ENCODE measurements at places on chromosomes 2 and 18.

GRCh38 chr18:33264566-33264965 is 176.0 kb downstream of the CCDC178 start:
- no peak for DNase-seq

- DNase-seq, result no peak
Measured at GRCh38 chr2:4930704-4931103, 761.5 kb upstream of the SOX11 start.

DNA sequence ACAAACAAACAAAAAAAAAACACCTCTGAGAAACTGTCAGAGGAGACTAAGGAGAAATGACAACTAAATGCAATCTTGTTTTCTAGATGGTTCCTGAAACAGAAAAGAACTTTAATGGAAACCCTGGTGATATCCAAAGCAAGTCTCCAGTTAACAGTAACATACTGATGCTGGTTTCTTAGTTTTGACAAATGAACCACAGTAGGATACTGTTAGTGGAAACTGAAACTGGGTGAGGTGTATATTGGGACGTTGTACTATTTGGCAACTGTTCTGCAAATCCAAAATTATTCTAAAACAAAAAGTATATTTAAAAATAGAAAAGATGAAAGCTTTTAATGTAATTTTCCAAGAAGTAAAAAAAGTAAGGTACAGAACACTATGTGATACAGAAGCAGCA is 11.4 kb downstream of the SESTD1 start:
- DNase-seq, result no peak

GRCh38 chr18:5986257-5986931 is 91.1 kb upstream of the TMEM200C start:
- DNase-seq, result no peak

DNA sequence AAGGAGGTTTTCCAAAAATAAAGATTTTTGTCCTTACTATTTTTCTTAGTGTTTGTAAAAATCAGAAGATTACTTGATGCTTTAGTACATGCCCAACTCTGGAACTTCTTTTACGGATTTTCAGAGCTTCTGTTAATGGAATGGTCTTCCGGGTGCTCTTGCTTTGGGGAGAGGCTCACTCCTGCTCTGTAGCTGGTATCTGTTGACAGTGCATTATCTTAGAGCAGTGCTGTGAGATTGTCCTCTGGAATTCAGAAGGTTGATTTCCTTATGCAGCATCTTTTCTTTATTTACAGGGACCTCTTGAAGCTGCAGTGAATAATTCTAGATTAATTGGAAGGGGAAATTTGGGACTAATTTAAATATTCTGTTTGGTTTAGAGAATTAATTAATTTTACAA is 4.6 kb downstream of the MAPRE2 start:
- DNase-seq, result no peak

GRCh38 chr2:38095996-38096861 is 20.3 kb upstream of the CYP1B1 start:
- peak; percentile 30 for DNase-seq

DNA sequence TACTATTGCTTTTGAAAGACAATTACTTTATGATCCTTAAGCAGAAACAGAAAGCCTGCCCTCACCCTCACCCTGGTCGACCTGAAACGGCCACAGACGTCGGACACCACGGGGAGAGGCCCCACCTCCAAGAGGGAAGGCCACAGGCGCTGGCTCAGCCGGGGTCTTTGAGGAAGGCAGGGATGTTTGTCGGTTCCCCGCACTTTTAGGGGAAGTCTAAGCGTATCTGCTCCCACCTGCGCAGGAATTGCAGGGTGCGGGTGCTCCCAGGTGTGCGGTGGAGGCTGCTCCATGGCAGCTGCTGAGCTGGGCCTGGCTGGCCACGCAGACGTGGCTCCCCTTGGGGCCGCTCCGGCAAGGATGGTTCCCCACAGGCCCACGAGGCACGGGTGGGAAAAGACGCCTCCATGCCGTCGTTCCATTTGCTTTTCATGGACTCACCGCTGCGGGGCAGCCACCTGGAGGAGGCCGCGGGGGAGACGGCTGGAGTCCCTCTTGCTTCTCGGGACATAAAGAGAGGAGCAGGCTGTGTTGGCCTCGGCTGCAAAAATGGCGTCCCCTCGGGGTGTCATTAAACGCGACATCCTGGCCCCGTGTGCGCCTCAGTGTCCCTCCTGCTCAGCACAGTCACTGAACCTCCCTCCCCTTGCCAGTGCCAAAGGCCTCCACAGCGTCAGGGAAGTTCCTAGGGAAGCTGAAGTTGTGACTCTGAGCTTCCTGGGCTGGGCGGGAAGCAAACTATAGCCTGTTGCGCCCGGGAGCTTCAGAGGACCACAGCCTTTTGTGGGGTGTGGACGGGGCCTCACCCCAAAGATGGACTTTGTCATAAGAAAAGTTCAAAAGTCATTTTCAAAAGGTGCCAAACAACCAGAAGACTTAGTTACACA is 63.4 kb downstream of the NFATC1 start:
- no peak for DNase-seq

DNA sequence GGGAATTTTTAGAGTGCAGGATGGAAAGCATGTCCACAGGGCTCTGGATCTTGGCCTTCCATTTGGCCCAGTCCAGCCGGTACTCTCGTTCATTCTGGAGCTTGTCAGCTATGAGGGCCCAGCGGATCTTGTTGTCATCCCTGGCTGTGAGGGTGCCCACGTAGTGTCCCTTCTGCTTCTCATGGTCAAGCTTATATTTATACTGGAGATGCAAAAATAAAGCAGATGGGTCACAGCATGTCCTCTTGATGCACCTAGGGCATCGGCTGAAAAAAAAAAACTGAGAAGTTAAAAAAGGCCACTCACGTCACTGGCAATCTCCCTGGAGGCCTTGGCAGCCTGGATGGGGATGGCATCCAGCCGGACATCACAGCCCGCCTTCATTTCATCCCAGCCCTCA is 160.5 kb downstream of the RIF1 start:
- DNase-seq, result no peak

DNA sequence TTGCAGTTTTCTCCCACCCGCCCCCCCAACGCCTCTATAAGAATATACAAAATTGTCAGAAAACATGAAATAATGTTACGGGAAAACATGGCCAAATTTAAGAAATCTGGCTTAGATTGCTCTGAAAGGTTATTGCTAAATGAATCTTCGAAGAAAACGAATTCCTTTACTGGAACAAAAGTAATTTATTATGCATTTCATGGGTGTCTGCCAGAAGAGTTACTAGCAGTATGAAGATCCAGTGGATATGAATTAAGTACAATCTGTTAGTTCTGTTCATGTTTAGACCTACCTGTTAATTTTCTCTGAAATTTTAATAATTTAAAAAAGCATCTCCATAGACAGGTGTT is 21.9 kb downstream of the GATA6 start:
- no peak for DNase-seq

GRCh38 chr2:72127401-72128058 is 20.1 kb downstream of the CYP26B1 start:
- no peak for DNase-seq

DNA sequence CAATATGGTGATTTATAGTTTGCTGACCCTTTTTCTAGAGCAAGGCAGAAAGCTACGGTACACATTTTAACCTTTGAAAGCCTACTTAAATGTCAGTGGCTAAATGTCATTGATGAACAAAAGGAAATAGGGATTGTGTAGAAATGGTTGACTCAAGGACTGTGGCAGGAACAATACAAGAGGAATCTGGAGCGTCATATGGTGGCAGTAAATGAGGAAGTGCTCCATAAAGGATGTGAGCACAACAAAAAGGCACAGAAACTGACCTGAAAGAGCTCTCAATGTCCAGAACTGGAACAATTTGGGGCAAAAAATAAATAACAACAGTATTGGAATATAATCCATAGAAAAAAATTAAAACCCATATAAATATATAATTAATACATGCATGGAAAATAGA is 443.9 kb upstream of the VRK2 start:
- DNase-seq, result no peak

- DNase-seq, result no peak
Measured at GRCh38 chr2:24520175-24520574, 29.1 kb downstream of the NCOA1 start.
